ENCODE measurements at places on chromosomes 2 and 18.

GRCh38 chr2:63614448-63614968 lies 25.7 kb downstream of the MDH1 start:
- peak; percentile 71 for DNase-seq

DNA sequence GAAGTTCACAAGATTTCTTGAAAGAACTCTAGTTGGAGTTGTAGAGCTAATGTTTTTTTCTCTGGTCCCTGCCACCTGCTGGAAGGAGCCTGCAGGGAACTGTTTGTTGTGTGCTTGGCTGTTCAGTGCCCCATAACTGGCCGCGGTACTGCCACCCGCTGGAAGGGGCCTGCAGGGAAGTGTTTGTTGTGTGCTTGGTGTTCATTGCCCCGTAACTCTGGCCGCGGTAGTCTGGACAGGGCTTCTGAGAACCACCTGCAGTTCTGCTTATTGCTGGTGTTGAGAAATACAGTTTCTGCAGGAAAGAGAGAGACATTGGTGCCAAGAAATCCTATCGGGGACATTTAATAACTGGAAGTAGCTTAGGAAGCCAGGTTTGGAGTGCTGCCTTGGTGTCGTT lies 58.1 kb downstream of the AGAP1 start:
- DNase-seq: no peak

DNA sequence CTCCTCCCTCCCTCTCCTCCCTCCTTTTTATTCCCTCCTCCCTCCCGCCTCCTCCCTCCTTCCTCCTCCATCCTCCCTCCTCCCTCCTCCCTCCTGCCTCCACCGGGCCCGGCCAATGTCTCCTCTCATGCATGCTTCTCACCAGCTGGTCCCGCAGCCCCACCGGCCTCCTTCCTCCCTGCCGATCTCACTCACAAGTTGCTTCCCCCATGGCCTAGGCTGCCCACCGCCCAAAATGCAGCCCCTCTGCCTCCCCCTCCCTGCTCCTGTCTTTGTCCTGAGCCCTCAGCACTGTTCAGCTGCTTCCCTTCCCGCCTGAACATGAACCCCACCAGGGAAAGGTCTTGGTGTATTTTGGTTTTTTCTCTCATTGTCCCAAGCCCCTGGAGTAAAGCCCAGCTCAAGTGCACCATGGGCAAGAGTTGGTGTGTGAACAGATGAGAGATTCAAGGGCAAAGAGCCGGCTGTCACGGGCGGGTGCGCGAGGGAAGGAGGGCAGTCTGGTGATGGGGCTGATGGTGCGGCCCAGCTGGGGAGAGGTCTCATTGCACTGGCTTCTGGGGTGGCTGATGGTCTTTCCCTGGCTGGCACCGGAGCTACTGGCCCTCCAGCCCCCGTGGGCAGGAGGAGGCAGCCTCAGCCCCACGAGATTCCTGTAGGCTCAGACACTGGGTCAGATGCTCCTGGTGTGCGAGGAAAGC lies 117.6 kb downstream of the TWIST2 start:
- DNase-seq: no peak

DNA sequence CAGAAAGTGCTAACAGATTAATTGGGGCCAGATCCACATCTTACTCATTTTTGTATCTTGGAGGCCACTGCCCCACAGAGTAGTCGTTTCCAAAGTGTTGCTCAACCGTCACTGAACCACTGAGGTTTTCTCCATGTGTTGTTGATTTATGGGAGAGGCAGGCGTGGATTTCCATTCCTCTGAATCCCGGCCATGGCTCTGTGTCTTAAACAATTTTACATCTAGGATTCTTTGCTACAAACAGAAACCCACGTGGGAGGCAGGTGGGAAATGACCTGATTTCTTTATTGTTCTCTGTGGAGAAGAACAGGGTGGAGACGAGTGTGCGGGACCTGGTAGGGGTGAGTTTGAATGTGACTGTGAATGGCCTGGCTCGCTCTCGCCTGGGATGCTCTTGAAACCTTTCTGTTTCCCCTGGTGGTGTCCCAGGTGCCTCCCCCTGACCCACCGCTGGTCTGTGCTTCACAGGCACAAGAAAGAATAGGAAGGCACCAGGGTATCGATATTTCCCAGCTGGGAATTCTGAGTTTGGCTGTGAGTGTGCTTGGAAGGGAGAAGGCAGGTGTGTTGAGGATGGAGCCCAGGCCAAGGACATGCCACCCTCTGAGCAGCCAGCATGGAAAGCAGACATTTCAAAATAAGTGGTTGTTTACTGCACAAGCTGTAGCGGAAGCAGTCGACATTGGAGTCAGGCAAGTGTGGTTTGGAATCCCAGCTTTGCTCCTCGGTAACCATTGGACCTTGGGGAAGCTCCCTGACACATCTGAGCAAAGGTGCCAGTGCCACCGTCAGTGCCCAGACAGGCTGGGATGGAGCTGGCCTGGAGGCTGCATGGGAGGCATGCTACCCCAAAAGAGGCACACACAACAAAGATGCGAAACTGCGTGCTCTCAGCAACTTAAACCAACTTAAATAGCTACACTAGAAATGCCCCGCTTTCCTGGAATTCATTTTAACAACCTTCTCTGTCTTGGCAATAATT lies 50.0 kb downstream of the LPIN1 start:
- DNase-seq: peak; percentile 91

GRCh38 chr2:106030287-106031268 lies 163.5 kb downstream of the UXS1 start:
- peak; percentile 92 for DNase-seq

- no peak for DNase-seq
Observed at GRCh38 chr2:208266936-208267335, 881 bp downstream of the PIKFYVE start.

DNA sequence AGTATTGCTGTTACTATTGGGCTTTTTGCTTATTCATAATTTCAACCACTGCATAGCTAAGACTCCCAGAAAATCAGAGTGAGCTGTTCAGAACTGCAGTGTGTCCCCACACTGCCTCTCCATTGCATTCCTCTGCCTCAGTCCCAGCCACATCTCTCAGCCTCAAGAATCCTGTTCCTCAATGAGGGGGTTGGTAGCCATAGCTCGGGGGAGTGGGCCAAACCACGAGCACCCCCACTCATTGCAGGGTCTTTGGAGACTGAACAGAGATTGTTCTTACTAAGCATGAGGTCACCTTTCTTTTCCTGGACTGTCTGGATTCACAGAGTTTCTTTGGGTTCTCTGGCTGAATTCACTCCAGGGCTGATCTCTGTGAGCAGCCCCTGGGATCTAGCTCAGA lies 161.1 kb downstream of the GFPT1 start:
- peak; percentile 59 for DNase-seq

- no peak for DNase-seq
Observed at GRCh38 chr2:241608881-241609280, 28.1 kb downstream of the THAP4 start.

- no peak for DNase-seq
Observed at GRCh38 chr18:59639821-59640220, 57.4 kb downstream of the CCBE1 start.

DNA sequence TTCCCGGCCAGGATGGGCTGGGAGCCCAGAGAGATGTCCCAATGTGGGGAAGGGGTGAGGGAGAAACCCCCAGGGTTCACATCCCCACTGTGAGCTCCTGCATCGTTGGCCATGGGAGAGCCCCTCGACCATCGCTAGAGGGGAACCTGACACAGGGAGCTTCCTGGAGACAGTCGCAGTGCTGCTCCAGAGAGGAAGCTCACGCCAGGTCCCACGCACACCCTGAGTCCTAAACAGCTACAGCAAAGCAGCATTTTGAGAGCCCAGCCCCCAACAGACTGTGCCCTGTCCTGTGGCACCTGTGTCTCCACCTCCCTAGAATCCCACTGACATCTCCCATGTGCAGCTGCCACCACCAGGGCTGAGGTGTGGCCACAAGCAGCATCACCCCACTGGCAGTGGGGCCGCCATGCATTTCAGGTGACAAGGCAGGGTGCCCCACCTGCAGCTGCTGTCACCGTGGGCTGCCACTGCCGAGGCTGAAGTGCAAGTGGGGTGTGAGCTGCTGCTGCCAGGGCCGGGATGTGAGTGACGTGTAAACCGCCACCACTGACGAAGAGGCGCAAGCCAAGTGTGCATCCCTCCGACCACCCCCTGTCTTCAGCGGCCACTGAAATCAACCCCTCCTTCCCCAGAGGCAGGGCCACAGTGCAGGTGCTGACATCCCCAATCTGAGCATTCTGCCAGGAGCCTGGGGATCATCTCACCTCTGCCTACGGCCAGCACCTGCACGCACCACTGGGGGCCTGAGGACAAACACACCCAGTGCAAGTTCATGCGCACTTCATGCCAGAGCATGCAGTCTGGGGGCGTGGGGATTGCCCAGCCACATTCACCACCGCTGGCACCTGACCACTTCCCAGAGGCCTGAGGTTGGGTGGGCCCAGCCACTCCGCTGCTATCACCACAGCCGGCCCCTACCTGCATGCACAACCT lies 467.7 kb upstream of the SALL3 start:
- no peak for DNase-seq

GRCh38 chr2:208101716-208102631 lies 22.4 kb downstream of the CRYGD start:
- no peak for DNase-seq
